Stomach (tissue), 19 donors: ENCODE measurements at places on chromosomes 1 and 21. TPM values are rescaled to one million over a fixed set of nuclear protein-coding genes. Genes with fewer than 3 reads are reported as not detected.

- DNase-seq: no peak
- no peaks in the 10 kb centered on the region for H3K4me1 ChIP-seq
- H3K27me3 ChIP-seq: no peaks in the 10 kb centered on the region
- H3K36me3 ChIP-seq: no peaks in the 10 kb centered on the region
Measured at GRCh38 chr1:57307392-57308170, 116.3 kb downstream of the DAB1 start.

- no peaks in the 10 kb centered on the region for H3K36me3 ChIP-seq
- no peak overlapping the region for H3K4me3 ChIP-seq
- no peak overlapping the region for H3K27ac ChIP-seq
Measured at GRCh38 chr1:177983077-177983476, 13.2 kb upstream of the SEC16B start.

DNA sequence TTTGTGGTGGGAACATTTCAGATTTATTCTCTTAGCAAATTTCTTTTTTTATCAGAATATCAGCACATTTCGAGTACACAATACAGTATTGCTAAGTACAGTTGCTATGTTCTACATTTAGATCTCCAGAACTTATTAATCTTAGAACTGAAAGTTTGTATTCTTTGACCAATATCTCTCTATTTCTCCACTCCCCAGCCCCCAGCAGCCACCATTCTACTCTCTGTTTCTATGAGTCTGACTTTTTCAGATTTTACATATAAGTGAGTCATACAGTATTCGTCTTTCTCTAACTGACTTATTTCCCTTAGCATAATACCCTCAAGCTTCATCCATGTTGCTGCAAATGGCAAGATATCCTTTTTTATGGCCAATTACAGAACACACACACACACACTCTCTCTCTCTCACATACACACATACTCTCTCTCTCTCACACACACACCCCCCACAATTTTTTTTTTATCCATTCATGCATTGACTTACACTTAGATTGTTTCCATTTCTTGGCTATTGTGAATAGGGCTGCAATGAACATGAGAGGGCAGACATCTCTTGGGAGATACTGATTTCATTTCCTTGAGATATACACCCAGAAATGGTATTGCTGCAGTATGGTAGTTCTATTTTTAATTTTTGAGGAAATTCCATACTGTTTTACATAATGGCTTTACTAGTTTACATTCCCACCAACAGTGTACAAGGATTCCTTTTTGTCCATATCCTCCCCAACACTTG is 15.7 kb downstream of the RPTN start:
- H3K27me3 ChIP-seq: no peaks in the 10 kb centered on the region
- H3K4me3 ChIP-seq: no peak overlapping the region
- H3K27ac ChIP-seq: no peak overlapping the region
- H3K4me1 ChIP-seq: no peaks in the 10 kb centered on the region

DNA sequence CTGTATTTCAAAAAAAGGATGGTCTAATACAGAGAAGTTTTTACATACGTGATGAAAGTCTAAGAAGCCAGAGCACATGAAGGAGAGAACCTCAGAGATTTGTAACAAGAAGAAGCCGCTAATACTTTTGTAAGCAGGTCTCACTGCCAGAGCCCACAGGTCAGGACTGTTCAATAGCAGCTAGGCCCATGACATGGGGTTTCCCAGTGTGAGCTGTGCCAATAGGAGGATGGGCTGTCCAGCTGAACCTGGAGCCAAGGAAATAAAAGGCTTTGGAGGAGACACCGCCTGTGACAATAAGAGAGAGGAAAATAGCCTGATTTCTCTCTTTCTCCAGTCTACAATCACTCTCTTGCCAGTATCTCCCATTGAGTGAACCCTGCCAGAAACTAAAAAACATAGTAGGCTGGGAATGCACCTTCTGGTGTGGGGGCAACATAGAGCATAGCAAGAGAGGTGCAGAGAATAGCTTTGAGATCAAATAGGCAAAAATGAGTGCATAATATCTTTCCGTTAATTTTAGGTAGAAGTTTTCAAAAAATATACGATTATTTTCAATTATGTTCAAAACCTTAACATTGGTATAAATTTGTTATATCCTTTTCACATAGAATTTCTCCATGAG is 360.3 kb downstream of the NEGR1 start:
- H3K4me1 ChIP-seq: peaks cover 10% of the 10 kb centered on the region
- no peak overlapping the region for H3K4me3 ChIP-seq
- no peak overlapping the region for H3K27ac ChIP-seq
- no peaks in the 10 kb centered on the region for H3K36me3 ChIP-seq
- no peaks in the 10 kb centered on the region for H3K27me3 ChIP-seq
- no peak for DNase-seq

Gene SASS6
- 4.7 TPM for total RNA-seq

Gene NFASC
- total RNA-seq: 22.6 TPM

DNA sequence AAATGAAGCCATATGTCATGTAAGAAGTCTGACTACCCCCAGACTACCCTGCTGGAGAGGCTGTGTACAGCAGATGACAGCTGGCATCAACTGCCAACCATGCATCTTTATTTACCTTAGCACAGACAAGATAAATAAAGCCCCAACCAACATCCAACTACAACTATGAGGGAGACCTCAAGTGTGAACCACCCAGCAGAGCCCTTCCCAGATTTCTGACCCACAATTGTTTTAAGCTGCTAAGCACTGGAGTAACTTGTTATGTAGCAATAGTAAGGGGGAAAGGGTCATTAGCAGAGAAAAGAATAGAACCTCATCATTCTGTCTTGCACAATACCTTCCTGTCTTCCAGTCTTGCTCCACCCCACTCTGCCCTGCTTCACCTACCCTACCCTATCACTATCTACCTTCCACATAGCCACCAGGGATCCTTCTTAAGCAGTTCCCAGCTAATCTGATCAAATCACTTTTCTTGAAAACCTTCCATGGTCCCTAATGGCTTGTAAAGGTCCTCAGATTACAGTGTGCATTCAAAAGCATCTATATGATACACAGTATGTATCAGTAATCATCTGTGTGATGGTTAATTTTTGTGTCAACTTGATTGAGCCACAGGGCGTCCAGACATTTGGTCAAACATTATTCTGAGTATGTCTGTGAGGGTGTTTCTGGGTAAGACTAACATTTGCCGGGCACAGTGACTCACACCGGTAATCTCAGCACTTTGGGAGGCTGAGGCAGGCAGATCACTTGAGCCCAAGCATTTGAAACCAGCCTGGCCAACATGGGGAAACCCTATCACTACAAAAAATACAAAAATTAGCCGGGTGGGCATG is 19.6 kb upstream of the RBM15 start:
- H3K27me3 ChIP-seq: no peaks in the 10 kb centered on the region
- H3K36me3 ChIP-seq: no peaks in the 10 kb centered on the region
- no peak overlapping the region for H3K27ac ChIP-seq
- no peak for DNase-seq

GRCh38 chr1:4131734-4132133 is 231.7 kb upstream of the C1orf174 start:
- H3K27ac ChIP-seq: no peak overlapping the region
- H3K4me3 ChIP-seq: no peak overlapping the region
- peaks cover 5% of the 10 kb centered on the region for H3K27me3 ChIP-seq

Gene CFAP74
- total RNA-seq: not detected

DNA sequence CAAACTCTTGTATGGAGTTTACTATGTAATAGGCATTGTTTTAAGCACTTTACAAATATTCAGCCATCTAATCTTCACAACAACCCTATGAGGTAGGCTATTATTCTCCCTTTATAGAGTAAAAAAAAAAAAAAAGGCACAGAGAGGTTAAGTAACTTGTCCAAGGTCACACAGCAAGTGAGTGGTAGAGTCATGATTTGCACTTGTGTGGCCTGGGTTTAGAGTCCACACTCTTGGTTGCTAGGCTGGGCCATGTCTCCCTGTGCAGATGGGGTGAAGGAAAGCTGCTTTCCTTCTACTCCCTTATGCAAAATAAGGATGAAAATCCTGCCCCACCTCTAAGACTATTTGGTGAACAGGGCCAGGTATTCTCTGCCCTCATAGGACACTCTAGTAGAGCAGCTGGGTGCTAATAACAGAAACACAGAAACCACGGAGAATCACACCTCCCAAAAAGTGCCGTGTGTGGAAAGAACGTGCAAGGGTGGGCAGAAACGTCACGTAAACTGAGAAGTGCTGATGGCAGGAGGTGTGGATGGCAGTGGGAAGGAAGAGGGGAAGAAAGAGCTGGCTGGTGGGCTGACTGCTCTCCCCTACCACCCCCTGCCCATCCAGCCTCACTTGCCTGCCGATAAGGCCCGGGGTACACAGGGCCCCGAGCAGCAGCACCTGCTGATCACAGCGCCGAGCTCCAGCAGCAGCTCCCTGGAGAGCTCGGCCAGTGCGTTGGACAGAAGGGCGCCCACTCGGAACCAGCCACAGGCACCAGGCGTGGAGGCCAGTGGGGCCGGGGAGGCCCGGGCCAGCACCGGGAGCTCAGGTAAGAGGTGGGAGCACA is 28.3 kb upstream of the VPS13D start:
- H3K4me3 ChIP-seq: no peak overlapping the region
- no peak for DNase-seq
- no peak overlapping the region for H3K27ac ChIP-seq
- H3K27me3 ChIP-seq: no peaks in the 10 kb centered on the region
